ENCODE measurements at places on chromosomes 3 and 15.

- DNase-seq: no peak
Measured at GRCh38 chr3:75341324-75342067, 322.6 kb upstream of the FRG2C start.

DNA sequence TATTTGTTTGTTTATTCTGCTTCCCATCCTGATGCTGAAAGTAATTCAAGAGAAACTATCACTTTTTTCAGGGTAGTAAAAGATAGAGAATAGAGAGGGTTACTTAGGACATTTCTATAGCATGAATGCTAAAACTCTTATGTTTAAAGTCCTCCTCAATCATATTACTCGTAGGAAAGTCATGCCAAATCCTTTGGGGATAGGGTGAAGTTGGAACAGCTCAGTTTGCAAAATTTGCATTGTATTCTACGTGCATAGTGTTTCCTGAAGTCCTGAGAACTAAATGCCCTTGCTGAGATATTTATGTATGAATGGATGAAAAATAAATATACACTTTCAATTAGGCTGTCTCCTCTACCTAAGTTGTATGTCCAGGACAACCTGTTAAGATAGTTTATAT is 14.6 kb downstream of the PLSCR5 start:
- DNase-seq: no peak

DNA sequence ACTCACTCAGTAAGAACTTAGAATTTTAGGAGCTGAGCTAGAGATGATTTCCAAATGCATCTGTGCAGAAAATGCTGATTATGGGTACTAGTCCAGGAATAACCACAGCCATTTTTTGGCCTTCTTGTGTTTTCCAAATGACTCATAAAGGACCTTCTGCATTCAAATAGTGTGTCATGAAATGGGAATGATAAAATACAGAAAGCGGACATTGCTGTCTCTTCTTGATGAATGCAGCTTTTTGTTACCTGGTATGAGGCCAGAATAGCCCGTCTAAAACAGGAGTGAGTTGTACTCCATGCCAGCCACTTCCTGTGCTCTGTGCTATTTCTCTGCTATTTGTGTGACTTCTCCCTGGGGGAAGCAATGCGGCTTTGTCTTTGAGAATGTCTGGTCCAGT is 20.5 kb upstream of the FRMD5 start:
- DNase-seq: no peak

DNA sequence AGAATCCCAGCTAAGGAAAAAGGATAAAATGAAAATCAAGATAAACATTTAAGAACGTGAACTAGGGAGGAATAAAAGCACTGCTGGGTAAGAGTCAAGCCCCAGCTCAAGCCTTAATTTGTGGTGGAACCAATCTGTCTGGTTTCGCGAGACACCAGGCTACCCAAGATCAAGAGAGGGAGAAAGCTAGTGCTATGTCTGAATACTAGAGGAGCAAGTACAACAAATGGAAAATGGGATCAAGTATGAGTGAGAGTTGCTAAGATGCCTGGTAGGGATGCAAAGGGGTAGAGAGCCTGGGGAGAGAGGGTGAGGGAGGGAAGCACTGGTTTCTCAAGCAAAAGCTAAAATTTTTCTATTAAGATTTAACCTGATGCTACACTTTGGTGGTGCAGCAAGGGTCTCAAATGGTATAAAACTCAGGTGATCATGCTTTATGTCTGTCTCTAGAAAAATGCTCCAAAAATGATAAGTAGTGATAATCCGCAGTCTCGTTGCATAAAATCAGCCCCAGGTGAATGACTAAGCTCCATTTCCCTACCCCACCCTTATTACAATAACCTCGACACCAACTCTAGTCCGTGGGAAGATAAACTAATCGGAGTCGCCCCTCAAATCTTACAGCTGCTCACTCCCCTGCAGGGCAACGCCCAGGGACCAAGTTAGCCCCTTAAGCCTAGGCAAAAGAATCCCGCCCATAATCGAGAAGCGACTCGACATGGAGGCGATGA is 1.7 kb upstream of the SETD5 start:
- DNase-seq: no peak

DNA sequence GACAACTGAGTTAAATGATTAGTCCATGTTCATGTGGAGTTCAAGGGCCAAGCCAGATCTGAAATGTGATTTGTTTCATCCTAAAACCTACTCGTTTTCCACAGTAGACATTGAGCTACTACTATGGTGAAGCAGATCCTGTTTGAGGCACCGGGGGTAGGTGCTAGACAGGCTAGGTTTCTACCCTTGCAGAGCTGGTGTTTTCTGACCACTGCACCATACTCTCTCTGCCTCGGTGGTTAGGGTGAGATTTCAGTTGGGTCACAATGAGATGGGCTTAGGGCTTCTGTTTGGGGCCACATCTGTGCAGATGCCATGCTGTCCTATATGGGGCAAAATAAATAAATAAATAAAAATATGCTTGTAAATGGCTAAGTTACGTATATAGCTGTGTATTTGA is 99.3 kb downstream of the OXNAD1 start:
- no peak for DNase-seq

- no peak for DNase-seq
Measured at GRCh38 chr3:116155841-116156240, 289.4 kb downstream of the LSAMP start.

- no peak for DNase-seq
Measured at GRCh38 chr3:47681016-47681415, 100.7 kb downstream of the SMARCC1 start.

DNA sequence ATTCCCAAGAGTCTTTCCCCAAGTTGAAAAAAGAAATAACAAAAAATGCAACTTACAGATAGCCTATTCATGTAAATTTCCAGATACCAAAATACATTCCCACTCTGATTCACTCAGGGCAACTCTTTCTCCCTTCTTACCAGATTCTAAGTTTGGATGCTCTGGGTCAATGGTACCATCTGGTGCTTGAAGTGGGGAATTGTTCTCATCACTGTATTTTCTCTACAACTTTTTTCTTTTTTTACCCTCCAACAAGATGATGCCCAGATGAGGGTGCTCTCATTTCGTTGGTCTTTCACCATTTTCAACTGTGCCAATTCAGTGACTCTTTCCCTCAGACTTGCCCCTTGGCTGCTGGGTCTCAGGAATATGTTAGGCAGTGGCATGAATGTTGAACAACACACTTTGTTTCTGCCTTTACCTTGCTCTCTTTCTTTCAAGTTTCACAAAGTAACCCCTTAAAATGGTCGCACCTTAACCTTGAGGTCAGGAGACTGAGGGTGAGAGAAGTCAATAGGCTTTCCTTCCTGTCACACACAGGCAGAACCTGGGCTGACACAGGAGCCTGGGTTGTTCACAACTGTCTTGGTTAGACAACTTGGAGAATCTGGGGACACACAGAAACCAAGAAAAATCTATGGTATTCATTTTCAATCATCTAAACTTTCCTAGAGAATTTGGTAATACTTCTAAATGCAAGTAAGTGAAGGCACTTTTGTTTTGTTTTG is 330.7 kb upstream of the SLCO3A1 start:
- DNase-seq: peak; percentile 10

GRCh38 chr15:35290301-35290721 is 205.2 kb upstream of the NANOGP8 start:
- DNase-seq: no peak

Data from CD4-positive, alpha-beta T cell treated with Interleukin-17A for 4 hours (primary cell).